ENCODE measurements at places on chromosomes 3 and 15.

- no peak for DNase-seq
These were observed 7.0 kb downstream of the HDGFL3 start for GRCh38 chr15:83200589-83200988.

- DNase-seq = no peak
These were observed 2.5 kb downstream of the NT5DC2 start for GRCh38 chr3:52530918-52531826.

- no peak for DNase-seq
These were observed 88.2 kb downstream of the FAIM start for GRCh38 chr3:138696666-138697370.

DNA sequence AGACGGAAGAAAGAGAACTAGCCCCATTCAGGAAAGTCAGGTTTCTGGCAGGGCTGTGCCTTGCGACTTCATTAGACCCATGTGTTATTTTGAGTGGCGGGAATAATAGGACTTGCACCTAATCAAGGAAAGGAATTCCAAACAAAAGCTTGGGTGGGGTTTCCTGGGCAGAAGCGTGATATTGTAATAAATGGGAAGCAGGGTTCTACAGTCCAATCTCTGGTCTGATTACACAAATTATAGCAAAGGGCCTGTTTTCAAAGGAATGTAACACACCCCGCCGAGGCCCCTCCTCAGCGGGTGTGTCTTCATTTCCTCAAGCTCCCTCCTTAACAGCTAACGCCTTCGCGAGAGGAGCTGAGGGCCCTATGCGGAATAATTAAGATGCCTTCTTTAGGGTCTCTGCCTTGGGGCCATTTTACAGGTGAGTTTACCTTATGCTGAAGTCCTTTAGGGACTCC lies 396.0 kb upstream of the C2CD4B start:
- no peak for DNase-seq

DNA sequence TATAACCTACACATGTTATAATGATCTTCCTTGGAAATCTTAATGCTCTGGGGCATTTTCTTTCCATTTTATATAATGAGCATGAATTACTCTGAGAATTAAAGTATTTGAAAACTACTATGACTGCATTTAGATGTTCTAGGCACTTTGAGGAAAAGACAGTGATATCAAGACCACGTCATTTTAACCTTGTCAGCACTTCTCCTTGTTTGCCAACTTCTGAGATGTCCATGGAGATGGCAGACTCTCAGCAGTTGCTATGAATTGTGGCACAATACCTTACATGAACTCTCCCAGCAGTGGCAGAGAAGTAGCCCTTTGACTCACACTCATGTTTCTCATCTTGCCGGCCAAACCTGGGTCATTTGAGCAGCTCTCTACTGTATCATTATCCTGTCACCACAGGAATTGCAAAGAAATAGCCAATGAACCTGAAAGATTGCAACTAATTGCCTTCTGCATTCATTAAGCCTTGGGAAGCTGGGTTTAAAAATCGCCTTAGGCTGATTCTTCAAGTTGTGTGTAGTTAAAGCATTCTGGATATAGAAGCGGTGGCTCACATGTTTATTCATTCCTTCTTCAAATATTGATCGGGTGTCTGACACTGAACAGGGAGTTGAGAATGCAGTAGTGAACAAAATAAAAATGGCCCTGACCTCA lies 272.2 kb upstream of the CFAP20DC start:
- DNase-seq = no peak

All from AG04449 (cell line).